ENCODE measurements at places on chromosomes 12 and 14.

DNA sequence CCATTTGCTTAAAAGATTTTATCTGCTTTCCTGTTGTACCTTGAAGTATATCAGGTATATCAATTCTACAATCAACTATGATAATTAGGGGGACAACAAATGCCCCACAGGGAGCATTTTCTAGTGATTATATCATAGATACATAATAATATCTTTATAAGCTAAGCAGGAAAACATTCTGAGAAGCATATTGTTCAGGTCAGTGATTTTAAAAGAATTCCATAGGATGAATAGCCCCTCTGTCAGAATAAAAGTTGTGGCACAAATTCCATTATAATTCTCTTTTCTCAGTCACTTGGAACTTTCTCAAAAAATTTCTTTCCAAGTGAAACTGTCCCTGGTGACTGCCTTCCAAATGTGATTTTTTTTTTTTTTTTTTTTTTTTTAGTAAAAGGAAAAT lies 32.9 kb upstream of the HMGA2 start:
- DNase-seq, result no peak

- DNase-seq, result no peak
These were observed 8.5 kb downstream of the BTG1 start for GRCh38 chr12:92136965-92137721.

DNA sequence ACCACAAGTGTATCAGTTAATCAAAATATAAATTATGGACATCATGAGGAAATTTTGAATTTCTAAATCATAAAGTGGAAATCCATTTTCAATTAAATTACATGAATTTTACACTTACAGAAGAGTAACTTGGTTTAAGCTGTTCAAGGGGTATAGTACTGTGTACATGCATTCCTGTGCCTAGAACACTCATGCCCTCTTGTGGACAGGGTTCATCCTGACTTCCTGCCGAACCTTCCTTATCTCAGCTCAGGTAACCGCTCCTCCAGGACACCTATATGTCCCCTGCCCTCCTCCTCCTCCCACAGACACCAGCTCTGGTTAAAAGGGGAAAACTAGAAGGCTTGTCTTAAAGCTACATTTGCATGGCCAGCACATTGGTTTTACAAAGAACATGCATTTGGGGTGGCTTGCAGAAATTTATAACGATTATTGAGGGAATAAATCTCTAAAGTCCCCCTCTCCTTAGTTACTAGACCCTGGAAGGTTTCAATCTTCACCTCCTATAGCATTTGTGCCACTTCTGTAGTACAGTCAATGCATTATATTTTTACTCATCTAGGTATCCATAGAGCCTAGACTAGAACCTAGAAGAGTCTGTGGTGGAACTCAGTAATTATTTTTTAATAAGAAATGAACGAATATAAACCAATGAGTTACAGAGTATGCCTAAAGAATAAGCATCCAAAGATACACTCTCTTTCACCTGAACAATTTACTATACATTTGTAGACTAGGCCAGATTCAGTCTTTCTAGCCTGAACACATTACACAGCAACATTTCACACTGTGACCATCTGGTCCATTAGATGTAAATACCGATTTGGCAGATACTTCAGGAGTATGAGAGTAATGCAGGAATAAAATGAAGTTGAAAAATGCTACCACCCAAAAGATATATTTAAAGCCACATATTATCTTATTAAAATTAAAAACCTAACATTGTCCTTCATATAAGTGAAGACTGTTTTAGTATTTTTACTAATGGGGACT lies 345.6 kb downstream of the PAWR start:
- no peak for DNase-seq

DNA sequence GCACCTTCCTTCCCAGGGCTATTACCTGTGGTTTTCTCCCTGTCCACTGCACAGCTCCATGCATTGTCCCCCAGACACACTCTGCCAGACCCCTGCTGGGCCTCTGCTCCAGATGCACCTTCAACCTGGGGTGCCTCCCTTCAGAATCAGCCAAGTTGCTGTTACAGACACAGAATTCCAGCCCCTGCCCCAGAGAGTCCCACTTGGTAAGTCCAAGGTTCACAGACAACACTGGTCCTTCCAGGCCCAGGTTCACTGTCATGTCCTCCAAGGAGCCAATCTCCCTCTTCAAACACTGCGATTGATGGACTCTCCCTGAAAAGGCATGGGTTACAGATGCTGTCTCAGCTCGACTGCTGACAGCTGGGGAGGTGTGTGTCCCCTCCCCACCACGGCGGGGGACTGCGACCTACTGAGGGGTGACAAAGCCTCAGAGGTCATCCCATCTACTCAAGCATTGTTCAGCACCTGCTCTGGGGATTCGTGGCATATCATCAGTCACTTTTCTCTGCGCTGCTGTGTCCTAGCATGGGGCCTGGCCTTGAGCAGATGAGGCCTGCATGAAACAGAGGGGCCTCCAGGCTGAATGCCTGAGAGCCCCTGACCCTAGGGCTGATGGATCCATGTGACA lies 24.3 kb downstream of the CALM1 start:
- no peak for DNase-seq

- DNase-seq, result peak; percentile 69
These were observed 76.6 kb upstream of the GZMB start for GRCh38 chr14:24710403-24711112.

GRCh38 chr12:21771311-21771710 lies 3.2 kb downstream of the KCNJ8 start:
- DNase-seq, result no peak

GRCh38 chr14:63656194-63656593 lies 14.5 kb upstream of the WDR89 start:
- no peak for DNase-seq

DNA sequence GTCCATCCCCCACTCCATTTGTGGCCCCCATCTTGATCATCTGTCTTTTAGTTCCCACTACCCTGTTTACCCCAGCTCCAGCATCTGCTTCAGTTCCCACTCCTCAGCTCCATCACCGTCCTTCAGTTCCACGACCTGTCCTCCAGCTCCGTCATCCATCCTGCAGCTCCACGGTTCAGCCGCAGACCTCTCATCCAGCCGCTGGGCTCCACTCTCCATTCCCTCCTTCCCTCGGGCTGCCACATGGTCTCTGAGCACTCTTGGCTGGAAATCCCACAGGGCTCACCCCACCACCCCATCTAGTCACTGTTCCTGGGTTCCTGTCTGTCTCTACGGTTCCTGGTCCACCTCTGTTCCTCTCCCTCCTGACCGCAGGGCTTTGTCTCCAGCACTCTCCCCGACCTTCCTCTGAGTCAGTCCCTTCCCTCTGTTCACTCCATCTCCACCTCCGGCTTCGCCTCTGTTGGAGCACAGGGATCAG lies 3.3 kb upstream of the P3H3 start:
- no peak for DNase-seq

DNA sequence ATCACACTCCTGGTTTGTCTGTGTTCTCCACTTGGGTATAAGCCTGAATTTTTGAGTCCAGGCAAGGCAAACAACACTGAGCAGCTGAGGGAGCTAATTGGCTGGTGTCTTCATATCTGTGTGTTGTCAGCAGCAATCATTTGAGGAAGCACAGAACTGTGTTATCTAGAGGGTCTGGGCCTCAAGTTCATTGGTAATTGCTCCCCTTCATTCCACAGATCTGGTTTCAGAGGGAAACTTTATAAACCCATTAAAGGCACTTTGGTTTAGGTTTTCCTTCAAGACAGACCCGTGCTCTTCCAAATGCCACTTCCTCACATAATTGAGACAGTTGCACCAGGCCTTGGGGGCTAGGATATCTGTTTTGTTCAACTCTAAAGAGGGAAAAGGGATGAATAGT lies 5.6 kb downstream of the DACT1 start:
- no peak for DNase-seq

DNA sequence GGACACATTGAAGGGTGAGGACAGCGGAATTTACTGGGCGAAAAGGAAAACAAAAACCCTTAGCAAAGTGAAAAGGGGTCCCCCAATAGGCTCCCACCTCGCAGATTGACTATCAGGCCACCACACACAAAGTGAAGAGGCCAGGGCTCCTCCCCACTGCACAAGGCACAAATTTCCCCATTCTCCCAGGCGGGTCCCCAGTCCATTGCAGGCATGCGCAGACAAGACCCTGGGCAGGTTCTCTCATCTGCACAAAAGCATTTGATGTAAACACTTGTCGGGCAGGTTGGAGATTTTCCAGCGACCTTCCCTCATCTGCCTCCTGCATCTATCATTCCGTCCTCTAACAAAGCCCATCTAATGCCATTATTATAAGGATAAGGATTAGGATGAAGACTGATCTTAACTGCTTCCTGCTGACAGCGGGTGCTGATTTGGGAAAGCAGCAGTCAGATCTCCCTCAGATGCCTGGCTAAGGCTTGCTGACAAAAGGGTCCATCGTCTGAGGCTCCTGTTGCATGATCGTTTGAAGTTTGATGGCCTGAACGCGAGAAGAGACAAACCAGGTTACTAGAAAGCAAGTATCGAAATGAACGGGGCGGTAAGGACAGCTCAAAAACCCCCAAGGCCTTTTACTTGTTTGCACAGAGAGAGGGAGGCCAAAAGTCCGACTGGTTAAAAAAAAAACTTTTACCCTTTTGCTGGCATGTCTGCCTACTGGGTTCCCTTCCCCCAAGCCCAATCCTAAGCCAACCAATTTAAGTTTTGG lies 14.4 kb downstream of the ASCL4 start:
- DNase-seq, result no peak

GRCh38 chr12:75579552-75579951 lies 68.1 kb upstream of the KRR1 start:
- no peak for DNase-seq

- DNase-seq, result no peak
These were observed 8.1 kb upstream of the TMED10 start for GRCh38 chr14:75184492-75184891.

DNA sequence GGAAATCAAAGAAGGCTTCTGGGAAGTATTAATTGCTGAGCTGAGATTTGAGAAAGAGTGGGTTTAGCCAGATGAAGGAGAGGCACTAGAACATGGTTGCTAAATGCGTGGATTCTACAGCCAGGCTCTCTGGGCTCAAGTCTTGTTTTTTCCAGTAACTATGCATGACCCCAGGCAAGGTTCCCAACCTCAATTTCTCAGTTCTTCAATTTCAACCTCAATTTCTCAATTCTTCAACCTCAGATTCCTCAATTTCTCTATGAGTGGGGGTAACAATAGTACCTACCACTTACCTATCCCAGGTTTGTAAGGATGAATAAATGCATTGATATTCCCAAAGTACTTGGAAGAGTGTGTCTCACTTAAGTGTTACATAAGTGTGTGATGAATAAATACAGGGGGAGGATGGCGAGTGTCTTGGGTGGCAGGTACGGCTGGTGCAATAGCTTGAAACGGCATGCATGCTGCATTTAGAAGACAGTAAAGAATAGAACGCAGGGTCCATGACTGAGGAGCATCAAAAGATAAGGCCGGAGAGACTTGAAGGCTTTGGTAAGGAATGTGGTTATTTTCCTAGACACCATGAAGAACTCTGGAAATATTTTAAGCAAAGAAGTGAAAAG lies 149.1 kb upstream of the ATP2B1 start:
- no peak for DNase-seq

GRCh38 chr12:77189901-77190416 lies 124.6 kb upstream of the E2F7 start:
- no peak for DNase-seq

DNA sequence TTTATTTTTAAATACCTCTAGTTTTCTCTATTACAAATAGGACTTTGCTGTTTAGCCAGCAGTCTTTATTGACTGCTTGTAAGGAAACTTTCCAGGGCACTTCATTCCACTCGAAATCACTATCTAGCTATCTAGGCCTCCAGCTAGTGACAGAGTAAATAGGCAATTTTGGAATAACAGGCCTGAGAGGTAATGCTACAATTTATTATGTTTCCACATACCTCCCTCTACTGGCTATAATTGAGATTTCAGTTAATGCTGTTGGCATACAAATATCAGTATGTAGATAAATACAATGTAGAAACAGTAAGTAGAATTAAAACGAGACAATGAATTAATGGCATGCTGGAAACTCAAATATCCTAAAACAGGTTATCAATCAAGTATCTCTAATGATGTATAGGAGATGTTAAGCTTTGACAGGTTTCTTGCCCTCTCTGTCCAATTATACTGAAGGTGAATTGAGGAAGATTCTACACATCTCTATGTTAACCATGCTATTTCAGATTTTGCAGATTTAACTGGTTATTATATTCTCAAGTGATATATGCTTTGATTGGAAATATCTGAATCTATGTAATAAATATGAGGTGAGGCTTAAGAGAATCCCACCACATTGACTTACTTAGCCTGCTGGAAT lies 7.2 kb downstream of the DTD2 start:
- DNase-seq, result no peak

- DNase-seq, result no peak
These were observed 18.9 kb downstream of the TMEM120B start for GRCh38 chr12:121731473-121731872.

DNA sequence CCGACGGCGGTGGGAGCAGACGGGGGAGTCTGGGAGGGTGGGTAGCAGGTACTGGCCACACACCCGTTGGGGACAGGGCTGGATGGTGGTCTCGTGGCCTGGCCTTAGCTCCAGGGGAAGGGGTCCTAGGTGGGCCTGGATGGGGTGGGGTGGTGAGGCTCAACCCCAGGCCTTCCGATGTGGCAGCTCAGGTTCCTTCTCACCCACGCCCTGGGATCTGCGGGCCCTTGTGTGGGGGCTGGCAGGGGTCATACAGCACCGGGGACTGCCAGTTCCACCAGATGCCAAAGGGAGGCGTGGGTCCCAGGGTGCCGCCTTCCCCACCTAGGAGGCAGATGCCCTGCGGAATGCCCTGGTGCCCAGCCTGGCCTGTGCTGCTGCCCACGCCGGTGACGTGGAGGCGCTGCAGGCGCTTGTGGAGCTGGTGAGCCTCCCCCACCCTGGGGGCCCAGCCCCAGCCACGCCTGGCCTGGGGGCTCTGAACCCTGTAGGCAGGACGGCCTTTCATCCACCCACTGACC lies 21.0 kb downstream of the ASPG start:
- DNase-seq, result no peak

GRCh38 chr12:43749016-43749415 lies 9.6 kb downstream of the PUS7L start:
- no peak for DNase-seq

DNA sequence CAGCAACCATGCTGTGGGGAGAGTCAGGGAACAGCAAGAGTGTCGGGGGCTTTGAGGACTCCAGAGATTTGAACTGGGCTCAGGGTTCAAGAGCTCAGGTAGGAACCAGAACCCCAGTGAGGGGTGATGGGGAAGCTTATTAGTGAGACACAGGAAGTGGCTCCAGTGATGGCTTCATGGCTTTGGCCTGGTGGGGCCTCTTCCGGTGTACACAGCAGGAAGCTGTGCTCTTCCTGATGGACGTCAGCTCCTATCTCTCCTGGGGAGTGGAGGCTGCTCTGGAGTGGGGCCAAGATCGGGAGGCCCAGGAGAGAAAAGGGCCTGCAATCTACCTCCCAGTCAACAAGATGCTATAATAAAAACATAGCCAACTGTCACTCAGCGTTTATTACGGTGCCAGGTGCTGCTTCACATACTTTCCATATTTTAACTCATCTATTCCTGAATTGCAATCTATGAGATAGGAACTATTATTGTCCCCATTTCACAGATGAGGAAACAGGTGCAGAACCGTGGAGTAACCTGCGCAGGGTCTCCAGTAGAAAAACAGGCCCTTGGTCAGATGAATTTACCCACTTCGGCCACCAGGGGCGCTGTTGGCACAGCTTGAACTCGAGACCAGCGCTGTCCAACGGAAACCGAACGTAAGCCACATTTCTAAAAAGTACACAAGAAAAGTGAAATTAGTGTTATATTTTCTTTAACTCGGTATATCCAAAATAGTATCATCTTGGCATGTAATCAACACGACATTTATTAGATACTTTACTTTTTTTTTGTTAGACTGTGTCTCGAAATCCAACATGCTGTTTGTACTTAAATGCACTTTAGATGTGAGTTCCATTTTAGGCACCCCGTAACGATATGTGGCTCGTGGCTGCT lies 63.6 kb upstream of the DLK1 start:
- peak; percentile 72 for DNase-seq
